ENCODE measurements at places on chromosomes 4 and X.

GRCh38 chr4:106304632-106305031, 11.4 kb downstream of the TBCK start:
- no peak for DNase-seq

DNA sequence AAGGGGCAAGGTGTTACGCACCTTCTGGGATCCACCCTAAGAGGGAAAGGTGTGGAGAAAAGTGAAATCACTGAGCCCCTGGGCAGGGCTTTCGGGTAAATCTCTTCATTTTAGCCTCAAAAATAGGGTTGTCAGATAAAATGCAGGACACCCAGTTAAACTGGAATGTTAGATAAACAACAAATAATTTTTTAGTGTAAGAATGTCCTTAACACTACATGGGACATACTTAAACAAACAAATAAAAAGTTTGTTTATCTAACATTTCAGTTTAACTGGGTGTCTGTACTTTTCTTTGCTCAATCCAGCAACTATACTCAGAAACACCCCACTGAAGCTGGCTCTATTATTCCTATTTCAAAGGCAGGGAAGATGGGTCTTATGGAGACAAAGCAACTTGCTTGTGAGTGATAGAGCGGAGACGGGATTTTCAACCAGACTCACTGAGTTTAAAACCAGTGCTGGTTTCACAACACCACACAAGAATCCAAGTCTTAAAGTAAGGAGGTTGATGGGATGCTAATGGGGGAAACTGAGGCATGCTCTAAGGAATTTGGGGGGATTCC, 144.8 kb upstream of the RBPJ start:
- DNase-seq = no peak

DNA sequence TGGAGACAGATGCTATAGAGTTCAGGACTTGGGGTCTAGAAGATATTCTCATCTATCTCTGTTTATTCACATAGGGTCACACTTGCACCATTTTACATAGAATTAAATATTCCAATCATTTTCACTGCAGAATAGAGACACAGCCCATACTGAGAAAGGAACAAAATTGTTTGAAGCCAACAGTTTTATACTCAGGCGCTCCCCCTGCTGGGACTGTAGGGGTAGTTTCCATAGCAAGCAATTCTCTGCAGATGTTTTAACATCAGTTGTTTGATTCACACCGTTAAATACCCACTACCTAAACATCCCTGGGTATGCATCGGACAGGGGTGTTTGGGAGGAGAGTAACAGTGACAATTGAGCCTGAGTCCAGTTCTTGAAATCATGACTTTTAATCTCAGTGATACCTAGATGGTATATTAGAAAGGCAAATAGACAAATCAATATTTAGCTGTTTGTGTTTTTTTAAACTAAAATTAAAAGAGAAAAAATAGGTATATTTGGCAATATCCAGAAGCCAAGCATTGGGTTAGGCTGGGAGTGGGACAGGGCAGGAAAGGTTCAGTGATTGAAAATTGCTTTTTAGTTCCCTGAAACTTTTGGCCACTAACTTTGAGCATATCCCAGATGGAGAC, 33.8 kb downstream of the LONRF3 start:
- DNase-seq = peak; percentile 34

DNA sequence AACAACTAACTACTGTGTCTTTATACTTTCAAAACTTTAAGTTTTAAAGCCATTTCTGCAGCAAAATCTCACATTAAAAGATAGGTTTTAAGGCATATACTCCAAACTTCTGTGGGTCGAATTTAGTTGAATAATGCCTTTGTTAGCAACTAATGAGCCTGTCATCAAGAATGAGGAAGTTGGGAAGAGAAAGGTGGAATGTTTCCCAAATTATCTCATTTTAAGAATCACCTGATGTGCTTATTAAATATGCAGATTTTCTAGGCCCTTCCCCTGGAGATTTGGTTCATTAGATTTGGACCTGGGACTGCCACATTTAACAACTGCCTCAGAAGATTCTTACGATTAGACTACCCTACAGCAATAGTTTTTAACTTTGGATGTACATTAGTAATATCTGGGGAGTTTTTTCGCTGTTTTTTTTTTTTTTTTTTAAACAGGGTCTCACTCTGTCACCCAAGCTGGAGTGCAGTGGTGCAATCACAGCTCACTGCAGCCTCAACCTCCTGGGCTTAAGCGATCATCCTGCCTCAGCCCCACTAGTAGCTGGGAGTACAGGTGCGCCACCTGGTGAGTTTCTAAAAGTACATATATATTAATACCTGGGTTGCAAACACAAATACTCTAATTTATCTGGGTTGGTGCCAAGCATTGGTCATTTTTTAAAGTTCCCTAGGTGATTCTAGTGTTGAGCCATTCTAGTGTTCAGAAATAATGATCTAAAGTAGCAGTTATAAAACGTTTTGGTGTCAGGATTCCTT, 16.1 kb upstream of the TASL start:
- DNase-seq = no peak

GRCh38 chrX:16786791-16787735, 797 bp downstream of the TXLNG start:
- DNase-seq = peak; percentile 0

DNA sequence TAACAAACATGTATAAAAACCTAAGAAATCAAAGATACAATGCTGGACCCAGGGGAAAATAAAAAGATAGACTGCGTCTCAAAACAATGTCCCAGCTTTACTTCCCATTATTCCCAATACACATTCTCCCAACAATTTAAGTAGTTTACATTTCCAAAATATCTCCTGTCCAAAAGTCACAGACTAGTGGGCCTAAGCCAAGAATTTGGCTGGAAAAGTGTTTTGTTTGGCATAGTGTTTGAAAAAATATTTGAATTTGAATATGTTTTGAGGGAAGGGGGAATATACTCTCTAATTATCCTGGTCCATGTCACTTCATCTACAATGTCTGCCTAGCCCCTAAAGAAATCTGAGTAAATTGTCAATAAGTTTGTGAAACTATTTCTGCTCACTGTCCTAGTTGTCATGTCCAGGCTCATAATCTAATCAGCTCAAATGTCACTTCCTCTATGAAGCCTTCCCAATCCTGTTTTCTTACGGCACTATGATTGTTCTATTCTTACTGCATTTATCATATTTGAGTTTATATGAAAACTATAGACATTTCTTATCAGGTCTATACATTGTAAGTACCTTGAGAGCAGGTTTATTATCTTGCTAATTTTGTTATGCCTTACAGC, 74.4 kb downstream of the SEC24D start:
- DNase-seq = no peak

DNA sequence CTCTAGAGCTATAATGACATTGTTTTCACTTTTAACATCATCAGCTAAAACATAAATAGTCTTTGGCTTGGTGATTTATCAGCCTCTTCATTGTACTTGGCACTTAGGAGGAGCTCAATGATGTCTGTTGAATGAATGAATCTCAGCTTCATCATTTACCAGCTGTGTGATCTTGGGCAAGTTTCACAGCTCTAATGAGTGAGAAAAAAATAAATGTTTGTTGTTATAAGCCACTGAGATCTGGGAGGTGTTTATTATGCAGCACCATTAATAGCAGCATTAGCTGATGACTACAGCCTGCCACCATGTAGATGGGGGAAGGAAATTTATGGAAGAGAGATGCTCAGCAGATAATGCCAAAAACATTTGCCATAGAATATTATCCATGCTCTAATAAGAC, 63.6 kb upstream of the C1QTNF7 start:
- DNase-seq = no peak

GRCh38 chr4:66339007-66339406, 668.7 kb upstream of the EPHA5 start:
- DNase-seq = no peak

DNA sequence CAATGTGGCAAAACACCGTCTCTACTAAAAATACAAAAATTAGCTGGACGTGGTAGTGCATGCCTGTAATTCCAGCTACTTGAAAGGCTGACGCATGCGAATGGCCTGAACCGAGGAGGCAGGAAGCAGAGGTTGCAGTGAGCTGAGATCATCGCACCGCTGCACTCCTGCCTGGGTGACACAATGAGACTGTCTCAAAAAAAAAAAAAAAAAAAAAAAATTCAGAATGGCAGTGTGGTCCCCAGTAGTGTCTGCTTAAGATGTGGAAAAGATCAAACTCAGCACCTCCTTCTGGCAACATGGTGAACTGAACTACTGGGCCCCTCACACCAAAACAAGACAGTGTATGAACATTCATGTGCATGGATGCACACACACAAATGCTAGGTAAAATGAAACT, 32.2 kb downstream of the SMS start:
- no peak for DNase-seq

- no peak for DNase-seq
These were observed 181.9 kb downstream of the PABPC4L start for GRCh38 chr4:134019657-134020056.

DNA sequence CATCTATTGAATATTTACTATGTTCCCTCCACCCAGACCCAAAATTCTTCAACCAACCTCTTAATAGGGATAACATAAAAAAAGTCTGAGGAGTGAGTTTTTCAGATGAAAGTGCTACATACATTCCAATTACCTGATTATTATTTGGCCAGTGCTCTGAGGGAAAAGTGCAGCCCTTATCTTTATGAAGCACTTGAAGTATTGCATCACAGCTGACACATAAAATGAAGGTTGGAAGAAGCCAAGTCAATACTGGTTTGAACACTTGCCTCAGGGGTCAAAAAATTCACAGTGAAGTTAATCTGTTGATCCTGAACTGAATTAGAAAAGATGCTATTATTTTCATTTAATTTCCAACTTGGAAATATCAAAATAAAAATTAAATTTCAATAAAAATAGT, 498.9 kb downstream of the INPP4B start:
- no peak for DNase-seq

DNA sequence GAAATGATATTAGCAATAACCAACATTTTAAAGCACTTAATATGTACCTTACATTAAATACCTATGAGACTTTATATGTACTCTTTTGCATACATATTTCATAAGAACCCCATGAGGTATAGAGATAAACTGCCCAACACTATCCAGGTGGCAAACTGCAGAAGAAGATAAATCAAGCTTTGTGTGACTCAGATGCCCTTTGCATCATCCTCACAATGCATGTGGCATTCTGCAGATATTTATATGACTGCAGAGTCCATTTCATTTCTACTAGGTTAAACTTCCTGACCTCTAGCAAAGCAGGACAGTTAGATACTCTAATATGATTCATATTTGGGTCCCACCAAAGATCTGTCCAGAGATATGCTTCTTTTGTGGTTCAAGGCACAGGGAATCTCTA, 85.6 kb upstream of the RASGEF1B start:
- DNase-seq = no peak

DNA sequence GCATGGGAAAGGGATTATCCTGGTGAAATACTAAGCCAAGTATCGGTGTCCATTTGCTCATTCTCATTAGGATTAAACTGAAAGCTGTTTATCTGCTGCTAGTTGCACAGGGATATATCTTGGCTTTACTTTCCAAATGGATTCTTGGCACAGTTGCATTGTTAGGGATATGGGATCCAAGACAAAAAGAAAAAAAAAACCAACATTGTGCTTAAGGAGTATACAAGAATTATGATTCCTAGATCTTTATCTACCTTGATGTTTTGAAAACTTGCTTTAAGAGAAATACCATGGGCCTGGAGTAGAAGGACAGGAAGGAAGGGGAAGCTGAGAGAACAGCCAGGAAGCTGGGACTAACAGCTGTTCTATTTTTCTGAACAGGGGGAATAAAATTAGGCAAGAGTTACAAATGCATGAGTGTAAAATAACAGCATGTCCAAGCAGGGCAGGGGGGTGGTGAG, 107.6 kb downstream of the ATXN3L start:
- no peak for DNase-seq

DNA sequence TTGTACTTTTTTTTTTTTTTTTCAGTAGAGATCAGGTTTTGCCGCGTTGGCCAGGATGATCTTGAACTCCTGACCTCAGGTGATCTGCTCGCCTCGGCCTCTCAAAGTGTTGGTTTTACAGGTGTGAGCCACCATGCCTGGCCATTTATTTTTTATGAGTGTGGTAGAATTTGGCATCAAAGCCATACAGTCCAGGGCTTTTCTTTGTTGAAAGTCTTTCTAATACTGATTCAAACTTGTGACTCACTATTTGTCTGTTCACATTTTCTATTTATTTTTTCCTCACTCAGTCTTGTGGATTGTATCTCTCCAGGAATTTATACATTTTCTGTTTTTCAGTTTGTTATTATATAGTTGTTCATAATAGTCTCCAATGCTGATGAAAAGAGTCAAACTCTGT, 66.5 kb upstream of the SPIN4 start:
- no peak for DNase-seq

DNA sequence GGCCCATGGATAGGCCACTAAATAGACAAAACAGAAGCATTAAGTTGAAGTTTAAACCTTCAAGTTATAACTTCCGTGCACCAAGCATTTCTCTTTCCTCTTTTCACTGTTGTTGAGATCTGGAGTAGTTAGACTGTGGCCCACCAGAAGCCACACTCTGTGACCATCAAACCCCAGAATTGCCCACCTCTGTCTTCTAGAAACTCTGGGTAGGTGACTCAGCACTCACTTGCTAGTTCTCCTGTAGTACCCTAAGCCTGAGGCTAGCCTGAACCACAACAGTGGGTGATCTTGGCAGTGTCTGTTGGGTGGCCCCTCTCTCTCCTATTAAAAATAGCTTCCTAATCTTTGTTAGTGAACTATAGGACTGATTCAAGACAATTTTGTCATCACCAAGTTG, 24.6 kb upstream of the CD40LG start:
- DNase-seq = no peak

- DNase-seq = no peak
These were observed 242.1 kb upstream of the ZCCHC13 start for GRCh38 chrX:74061879-74062278.

GRCh38 chrX:903116-903515, 272.5 kb downstream of the SHOX start:
- DNase-seq = no peak

DNA sequence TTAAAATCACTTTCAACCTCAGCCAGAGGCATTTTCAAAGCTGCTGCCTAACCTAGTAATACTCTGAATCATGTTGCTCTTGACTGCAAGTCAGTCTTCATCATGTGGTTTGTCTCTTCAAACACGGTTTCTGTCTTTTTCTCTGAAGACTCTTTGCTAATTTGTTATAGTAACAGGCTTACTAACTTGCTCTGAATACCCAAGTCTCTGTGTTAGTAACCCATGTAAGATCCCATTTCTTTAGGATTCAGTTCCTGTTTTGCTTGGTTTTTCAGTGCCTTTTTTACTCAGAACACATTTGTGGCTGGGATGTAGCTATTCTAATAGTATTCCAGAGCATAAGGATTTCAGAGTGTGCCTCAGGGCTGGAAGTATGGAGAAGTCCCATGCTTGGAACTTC, 1450.6 kb upstream of the IGFBP7 start:
- no peak for DNase-seq

- DNase-seq = no peak
These were observed 11.0 kb upstream of the IDS start for GRCh38 chrX:149515954-149516602.

DNA sequence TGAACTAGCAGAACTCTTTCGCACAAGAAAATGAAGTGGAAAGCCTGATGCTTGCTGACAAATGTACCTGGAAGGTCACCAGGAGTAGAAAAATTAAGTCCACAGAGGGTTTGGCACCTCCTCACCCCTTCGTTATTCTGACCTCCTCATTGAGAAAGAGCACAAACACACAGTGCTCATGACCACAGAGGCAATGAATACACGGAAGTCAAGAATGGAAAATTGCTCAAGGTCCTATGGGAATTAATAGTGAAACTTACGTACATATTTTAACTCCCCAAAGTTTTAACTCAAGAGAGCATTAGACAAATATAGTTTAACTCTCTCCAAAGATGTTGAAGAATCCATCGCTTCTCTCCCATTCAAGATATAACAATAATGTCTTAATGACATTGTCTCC, 83.6 kb upstream of the CAMK2D start:
- no peak for DNase-seq

All from KG1 (cell line).